CMK (cell line): ENCODE measurements at places on chromosomes 6 and 20.
A peak's percentile ranks its signal among the peaks of the same experiment; 100 is the strongest.

GRCh38 chr20:43691928-43692524 lies 25.1 kb downstream of the MYBL2 start:
- no peak for DNase-seq

DNA sequence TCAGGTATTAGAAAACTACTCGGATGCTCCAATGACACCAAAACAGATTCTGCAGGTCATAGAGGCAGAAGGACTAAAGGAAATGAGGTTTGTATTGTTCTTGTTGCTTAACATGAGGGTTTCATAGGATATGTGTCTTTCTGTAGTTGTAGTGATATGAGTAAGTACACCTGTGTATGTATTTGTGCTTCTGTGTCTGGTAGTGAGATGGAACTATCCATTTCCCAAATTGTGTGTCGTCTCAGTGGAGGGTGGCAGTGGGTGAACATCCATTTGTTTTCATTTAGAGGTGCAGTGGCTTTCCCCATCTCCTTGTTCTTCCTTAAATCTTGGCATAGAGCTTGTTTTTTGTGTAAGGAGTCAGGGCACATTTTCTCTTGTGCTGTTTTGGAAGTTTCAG lies 8.2 kb downstream of the ASXL1 start:
- DNase-seq = no peak

DNA sequence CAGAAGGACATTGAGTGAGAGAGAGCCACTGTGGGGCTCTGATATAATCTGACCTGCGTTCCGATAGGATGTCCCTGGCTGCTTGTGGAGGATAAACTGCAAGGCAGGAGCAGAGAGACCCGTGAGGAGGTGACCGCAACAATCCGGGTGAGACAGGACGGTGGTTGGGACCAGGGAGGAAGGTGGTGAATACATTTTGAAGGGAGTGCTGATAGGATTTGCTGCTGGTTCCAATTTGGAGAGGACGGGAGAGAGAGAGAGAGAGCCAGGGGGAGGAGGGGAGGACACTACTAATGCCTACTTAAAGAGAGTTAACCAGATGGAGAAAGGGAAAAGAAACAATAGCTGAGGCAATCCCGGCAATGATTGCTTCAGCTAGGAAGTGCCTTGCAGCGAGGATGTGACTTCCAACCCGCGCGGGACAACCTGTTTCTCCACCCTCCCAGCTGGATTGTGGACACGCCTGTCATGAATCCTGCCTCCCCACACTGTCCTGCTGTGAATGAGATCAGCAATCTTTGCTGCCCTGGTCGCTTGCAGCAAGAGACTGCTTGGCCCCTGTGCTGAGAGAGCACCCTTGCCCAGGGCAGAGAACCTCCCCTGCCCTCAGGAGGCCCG lies 199.0 kb upstream of the KCNG1 start:
- DNase-seq = no peak

DNA sequence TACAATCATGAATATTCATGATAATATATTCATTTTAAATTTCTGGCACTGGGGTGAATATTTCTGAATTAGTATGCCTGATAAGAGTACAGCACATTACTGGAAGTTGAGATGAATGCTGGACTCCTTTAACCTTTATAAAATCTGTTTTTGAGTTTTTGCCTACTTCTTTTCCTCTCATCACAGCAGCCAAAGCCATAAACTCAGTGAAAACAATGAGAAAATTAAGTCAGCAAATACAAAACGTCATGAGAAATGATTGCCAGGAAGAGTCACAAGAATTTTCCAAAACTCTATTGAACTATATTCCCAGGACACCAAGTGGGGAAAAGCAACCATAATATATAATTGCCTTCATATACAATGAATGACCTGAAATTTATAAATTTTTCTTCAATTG lies 837.6 kb downstream of the TBC1D32 start:
- DNase-seq = no peak

- DNase-seq = no peak
These were observed 381.6 kb downstream of the UTRN start for GRCh38 chr6:144666781-144667180.

DNA sequence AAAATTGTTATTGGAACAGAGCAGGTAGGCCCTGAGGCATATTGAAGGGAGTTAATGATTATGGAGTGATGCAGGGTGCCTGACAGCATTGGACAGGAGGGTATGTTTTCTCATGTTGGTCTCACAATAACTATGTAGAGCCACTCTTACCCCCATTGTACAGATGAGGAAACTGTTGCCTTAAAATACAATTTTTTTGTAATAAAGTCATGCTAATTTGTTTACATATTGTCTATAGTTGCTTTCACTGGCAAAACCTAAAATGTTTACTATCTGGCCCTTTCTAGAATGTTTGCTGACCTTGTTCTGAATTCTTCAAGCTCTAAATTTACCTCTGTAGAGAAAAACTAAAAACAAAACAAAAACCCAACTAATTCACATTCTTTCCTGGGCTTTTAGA lies 5.7 kb downstream of the ACOT8 start:
- no peak for DNase-seq

GRCh38 chr20:22563062-22563965 lies 21.1 kb downstream of the FOXA2 start:
- no peak for DNase-seq

- DNase-seq = no peak
These were observed 71.2 kb downstream of the KIAA0319 start for GRCh38 chr6:24574809-24575208.

DNA sequence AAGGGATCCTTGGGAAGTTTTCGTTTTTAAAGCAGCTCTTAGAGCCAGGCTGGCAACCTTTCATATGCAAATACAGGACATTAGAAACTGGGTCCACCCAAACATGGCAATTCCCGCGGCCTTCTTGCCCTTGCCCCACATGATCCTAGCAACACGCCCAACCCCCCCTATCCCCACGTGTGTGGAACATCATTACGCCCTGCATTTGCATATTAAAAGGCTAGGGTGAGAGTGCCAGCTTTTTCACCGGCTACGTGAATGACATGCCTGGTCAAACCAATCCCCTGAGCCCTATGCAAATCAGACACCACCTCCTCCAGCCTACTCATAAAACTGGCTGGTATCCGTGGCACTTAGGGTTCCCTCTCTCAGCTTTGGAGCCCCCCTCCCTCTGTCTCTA lies 88.1 kb downstream of the TNFRSF21 start:
- DNase-seq = no peak

DNA sequence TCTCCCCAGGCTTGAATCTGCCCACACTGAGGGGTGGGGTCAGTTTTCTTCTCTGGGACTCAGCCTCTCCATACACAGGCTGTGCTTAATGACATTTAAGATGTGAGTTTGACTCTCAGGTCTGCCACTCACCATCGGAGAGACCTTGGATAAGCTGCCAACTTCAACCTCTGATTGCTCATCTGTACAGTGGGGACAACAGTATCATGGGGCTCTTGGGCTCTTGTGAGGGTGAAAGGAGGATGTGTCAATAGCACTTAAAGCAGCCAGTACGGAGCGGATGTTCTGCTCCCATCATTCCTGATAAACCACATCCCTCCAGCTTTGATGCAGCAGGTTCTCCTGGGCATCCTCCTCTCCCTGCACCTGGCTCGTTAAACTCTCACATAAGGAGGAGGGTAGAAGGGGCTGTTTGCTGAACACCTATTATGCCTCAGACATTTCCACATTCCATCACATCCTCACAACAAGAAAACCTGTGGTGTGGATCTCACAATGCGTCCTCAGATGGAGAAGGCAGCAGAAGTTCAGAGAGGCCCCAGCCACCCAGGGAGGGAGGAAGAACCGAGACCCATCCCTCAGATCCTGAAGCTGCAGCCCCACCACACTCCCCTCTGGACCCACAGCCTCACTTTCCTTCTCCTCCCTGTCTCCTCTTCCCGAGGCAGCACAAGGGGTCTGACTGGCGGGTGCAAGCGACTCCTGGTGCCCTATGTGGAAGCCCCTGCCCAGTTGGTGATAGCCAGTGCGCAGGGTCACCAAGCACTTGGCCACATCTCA lies 1.9 kb upstream of the PDYN start:
- DNase-seq = no peak

- no peak for DNase-seq
These were observed 213.9 kb downstream of the PREX1 start for GRCh38 chr20:48613926-48614325.

DNA sequence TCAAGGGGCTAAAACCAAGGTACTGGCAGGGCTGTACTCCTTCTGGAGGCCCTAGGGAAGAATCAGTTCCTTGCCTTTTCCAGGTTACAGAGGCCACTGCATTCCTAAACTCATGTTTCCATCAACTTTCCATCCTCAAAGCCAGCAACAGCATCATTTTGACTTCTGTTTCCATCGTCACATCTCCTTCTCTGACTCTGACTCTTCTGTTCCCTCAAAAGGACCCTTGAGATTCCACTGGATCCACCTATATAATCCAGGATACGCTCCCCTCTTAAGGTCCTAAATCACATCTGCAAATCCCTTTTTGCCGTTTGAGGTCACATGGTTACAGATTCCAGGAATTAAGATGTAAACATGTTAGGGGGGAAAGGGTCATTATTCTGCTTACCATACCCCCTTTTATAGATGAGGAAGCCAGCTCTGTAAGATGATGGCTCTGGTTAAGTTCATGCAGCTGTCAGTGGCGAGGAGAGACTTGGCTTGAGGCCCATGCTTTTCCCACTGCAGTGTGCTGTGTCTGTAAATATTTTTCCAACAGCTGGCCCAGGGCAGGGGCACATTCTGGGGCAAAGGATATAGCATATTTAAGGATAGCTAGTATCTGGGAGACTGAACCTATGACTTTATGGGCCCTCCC lies 114.6 kb downstream of the TNFRSF21 start:
- DNase-seq = no peak

DNA sequence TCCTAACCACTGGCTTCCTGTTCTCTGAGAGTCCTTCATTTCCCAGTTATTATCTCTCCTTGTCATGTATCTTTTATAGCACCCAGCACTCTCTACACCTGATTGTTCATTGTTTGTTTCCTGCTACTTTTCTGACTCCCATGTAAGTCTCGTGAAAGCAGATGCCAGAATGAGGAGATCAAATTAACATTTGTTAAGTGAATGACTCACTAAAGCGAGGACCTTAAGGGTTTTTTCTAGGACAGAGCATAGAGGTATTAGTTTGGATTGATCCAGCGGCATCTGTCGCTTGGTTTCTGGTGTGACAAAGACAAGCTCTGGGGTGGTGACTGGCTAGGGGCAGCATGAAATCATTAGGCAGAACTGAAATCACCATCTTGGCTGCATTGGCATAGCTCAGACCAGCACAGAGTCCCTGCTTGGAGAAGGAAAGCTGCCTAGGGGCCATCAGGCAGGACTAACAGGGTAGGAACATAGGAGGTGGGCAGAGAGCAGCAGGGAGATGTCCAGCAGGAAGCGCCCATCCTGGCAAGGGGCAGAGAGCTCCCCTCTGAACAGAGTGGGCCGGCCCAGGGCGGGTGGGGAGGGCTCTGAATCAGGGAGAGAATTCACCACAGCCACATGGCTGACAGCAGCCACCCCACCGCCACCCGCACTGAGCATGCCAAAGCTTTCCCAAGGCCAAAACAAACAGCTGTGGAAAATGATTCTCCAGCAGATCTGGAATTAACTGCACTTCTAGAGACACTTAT lies 97.1 kb upstream of the CEP85L start:
- no peak for DNase-seq

DNA sequence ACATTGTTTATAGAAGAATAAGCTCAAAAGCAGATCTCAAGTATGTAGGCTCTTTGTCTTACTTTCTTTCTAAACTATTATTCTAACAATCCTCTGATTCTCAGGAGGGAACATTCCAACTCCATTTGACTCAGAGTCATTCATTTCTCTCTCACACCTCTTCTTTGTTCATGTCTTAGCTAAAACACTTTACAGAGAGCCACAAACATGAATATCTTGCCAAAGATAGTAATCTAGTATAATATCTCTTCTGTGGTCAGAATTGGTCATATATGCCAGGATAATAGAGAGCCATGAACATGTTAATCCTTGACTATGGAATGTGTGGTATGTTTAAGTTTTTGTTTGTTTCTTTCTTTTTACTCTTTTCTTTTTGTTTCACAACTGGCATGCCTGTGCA lies 456.0 kb upstream of the PTCHD4 start:
- no peak for DNase-seq

GRCh38 chr20:46242390-46242789 lies 65.9 kb downstream of the CDH22 start:
- DNase-seq = no peak

GRCh38 chr6:157380458-157380778 lies 572 bp upstream of the ZDHHC14 start:
- no peak for DNase-seq

DNA sequence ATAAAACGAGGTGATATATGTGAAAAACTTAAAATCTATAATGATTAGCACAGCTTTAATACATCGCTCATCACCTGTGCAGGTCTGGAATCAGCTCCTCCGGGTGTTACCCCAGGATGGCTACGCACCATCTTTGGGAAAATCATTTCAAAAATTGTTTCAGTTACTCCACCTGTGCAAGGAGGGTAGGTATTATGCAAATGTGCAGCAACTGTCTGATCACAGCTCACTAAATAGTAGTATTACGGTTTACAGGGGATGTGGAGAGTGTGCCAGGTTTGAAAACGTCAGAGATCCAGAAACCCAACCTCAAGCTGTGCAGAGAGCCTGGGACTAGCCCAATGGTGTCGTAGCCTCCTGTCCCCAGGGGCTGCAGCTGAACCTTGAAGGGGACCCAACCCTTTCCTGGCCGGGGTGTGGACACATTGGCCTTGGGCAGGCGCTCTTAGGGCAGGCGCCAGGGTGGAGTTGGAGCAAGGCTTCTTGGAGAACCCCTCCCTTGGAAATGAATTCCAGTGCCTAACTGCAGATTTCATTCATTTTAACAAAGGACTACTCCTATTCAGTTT lies 24.2 kb upstream of the SGK1 start:
- no peak for DNase-seq

GRCh38 chr6:40965046-40965445 lies 74.0 kb downstream of the UNC5CL start:
- no peak for DNase-seq

DNA sequence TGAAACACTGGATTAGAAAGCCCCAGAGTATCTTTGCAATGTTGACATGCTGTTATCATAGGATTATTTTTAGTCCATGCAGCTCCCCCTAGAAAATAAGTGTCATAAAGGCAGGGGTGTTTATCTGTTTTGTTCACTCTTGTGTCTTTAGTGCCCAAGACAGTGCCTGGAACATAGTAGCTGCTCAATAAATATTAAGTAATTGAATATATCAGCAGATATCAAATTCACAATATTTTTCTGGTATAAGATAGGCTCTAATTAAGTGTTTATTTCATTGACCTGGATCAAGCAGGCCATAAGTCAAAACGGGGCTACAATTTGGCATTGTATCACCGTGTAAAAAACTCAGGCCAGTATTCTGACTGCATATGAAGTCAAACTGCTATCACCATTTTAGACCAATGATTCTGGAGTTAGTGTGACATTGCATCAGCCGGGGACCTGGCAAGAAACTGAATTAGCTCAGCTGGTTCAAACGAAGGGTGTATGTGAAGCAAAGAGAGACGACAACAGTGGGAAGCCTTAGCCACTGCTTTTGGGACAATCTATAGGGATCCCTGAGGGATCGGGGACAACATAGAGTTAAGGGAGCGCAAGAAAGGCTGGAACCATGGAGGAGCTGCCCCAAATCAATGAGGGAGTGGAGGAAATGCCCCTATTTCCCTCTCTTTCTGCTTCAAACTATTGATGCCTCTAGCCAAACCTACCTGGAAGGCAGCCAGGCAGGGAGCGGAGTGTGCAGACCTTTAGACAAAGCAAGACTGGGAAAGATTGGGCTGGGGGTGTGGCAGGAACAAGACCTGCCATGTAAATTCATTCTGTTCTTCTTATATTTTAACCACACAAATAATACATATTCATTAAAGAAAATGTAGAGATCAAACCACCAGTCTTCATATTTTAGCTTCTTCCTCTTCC lies 112.2 kb downstream of the PLEKHG1 start:
- no peak for DNase-seq

- DNase-seq = peak; percentile 30
These were observed 124.9 kb upstream of the NRN1 start for GRCh38 chr6:6131492-6132109.
